HT1080 (cell line): ENCODE measurements at places on chromosomes 1 and 21.
A peak's percentile ranks its signal among the peaks of the same experiment; 100 is the strongest.

GRCh38 chr21:14699433-14700407 is 153.6 kb upstream of the SAMSN1 start:
- DNase-seq: no peak

DNA sequence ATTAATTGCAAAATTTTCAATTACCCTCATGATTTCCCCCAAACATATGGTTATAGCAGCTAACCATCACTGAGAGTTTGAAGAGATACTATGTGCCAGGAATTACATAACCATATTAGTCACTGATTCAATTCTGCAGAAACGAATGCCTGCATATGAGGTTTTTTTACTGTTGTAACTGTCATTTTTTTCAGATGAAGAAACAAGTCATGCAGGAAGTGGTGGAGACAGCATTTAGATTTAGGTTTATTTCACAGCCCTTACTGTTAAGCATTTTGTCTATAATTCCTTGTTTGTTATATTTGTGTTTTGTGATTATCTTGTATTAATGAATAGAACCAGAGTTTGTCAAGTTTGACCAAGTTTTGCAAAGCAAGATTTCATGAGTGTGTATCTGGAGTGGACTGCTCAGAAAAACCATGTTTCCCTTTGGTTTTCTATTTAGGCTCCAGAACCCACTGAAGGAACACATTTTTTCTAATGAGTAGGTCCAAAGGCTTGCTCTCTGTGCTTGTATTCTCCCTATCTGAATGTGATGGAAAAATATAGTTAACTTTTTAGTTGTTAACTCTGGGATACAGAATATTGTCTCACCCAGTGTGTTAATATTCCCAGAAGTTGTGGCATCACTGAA is 308.5 kb upstream of the ADAMTS5 start:
- DNase-seq: peak; percentile 81

DNA sequence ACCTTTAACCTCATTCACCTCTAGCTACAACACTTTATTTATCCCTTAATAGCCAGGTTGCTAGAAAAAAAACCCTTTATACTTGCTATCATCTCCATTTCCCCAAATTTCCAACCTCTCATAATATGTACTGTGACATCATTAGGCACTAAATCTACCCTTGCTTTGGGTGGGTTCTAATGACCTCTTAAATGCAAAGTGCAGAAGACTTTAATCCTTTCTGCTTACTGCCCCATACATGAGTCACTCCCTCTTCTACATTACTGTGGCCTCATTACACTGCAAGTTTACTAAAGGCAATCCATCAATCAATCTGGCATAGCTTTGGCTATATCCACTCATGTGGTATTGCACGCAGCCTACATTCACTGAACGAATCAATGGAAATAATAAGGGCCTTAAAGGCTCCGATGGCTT is 353.3 kb downstream of the SMYD3 start:
- no peak for DNase-seq

DNA sequence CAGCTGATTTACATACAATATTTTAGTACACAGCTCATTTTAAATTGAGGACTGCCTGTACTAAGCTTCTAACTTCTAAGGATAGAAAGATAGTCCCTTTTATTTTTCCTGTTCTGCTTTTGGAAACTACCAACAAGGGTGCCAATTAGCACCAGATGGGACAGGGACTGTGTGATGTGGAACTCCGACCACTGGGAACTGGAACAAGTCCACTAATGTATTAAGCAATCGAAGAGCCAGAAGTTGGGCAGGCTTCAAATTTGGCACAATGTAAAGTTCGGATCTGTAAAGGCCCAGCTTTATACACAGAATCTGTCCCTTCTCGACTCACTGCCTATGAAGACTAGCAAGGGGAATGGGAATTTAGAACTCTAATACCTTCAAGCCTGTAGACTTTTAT is 149.3 kb downstream of the ZC3H11B start:
- DNase-seq: no peak

- DNase-seq: no peak
Measured at GRCh38 chr1:40232444-40232843, 15.3 kb upstream of the TMCO2 start.

DNA sequence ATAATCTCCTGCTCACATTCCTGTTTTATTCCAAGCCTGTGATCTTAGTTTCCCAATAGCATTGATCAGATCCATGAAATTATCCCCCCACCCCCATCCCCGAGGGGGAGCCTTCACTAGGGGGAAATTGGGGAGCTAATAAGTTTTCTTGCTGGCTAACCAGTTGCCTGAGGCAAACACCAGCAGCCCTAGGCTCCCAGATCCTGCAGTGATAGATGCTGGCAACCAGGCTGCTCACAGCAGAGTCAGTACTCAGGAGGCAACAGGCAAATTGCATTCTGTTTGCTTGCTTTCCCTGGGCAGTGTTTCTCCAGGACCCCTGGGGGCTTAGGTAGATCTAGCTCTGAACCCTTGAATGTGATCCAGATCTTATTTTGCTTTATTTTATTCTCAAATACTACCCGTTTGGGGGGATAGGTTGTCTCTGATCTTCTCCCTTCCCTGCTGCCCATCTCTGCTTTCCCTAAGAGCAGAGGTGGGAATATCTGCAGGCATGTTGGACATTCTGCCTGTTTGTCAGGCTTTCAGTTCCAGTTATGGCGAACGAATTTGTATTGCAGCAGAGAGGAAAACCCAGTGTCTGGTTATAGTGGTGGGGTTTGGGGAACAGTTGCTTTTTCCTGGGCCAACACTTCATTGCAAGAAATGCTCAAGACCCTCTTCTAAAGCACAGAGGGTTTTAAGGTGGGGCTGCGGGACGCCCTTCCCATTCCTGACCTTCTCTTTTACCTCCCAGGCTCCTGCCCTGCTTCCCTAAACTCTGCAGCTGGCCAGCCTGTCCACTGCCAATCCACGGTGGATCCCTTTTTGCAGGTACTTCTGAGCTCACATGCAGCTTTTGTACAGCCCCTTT is 289.8 kb upstream of the PLXNA2 start:
- DNase-seq: no peak

DNA sequence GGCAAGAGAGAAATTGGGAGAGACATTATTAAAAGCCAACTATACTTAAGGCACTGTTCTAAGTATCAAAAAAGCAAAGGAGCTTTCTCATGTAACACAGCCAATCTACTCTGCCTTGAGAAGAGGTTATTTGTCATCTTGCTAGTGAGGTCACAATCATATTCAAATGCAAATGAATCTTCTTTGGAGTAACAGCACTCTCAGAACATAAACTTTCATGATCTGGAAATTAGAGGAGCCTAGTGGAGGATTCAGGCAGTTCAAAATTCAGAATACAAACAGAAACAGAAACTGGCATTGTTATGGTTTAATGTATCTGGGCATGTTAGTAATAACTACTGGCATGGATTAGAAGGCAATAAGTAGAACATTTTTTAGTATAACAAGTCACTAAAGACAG is 57.4 kb downstream of the ARID4B start:
- peak; percentile 7 for DNase-seq

GRCh38 chr1:224430511-224431113 is 4.0 kb downstream of the WDR26 start:
- DNase-seq: peak; percentile 73

DNA sequence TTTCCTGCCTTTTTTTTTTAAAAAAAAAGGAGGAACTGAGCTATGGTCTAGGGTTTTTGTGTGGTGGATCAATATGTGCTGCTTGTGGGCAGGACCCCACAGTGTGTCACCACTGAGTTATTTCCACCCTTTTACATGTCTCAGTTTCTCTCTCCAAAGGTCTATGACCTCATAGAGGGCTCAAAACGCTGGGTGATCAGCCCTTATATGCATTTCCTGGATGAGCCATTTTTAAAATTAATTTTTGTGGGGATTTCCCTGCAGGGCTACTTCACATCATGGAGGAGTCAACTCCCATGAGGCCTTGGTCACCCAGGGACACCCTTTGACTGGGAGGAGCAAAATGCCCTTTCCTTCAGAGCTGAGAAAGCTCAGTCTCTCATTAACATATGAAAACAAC is 20.7 kb upstream of the HAO2 start:
- peak; percentile 75 for DNase-seq

- DNase-seq: no peak
Measured at GRCh38 chr1:38565020-38565491, 294.5 kb downstream of the RRAGC start.

DNA sequence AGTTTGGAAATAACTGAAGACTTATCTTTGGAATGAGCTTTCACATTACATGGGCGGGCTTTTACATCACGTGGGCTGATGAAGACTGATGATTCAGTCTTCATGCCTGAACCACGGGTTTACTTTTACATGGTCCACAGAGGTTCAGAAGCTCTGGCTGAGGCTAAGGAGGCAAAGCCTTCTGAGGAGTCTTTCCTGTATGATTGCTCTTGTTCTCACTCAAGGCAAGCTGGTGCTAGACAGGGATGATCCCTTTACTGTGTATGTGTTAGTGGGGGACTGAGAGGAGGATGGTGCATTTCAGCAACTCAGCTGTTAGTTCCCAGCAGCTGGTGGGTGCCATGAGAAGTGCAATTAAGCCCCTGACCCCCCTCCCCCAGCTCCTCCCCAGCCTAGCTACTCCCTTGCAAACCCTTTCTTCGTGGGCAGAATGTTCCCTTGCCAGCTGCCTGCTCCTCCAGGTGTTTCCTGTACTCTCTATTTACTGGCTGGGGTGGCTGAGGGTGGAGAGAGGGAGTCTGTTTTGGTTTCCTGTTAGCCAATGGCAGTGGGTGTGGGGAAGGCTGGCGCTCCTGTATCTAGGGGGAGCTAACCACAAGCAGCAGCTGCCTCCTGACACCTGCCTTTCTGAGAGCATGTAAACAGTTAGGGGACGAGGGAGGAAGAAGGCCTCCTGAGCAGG is 15.4 kb downstream of the BTG2 start:
- peak; percentile 18 for DNase-seq

GRCh38 chr1:111832521-111833155 is 76.9 kb downstream of the DDX20 start:
- no peak for DNase-seq

- peak; percentile 48 for DNase-seq
Measured at GRCh38 chr1:185917646-185918045, 183.5 kb downstream of the HMCN1 start.

GRCh38 chr1:151370211-151370911 is 2.1 kb downstream of the SELENBP1 start:
- no peak for DNase-seq

DNA sequence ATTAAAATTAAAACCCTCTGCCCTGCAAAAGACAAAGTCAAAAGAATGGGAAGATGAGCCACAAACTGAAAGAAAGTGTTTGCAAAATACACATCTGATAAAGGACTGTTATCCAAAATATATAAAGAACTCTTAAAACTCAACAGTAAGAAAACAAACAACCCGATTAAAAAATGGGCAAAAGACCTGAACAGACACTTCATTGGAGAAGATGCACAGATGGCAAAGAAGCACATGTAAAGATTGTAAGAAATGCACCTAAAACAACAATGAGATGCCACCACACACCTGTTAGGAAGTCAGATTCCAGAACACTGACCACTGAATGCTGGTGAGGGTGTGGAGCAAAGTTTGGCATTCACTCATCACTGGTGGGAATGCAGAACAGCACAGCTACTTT is 24.6 kb upstream of the POFUT2 start:
- no peak for DNase-seq

GRCh38 chr1:65417729-65418128 is 2.7 kb upstream of the LEPR start:
- no peak for DNase-seq

GRCh38 chr1:88398338-88398737 is 285.7 kb upstream of the PKN2 start:
- no peak for DNase-seq

GRCh38 chr1:55870106-55870505 is 654.9 kb upstream of the USP24 start:
- DNase-seq: no peak

- peak; percentile 12 for DNase-seq
Measured at GRCh38 chr1:153466908-153467307, 6.5 kb upstream of the S100A7 start.

- DNase-seq: no peak
Measured at GRCh38 chr1:29344336-29344735, 108.0 kb downstream of the PTPRU start.

- DNase-seq: peak; percentile 64
Measured at GRCh38 chr1:116923421-116923820, 13.7 kb downstream of the PTGFRN start.

- DNase-seq: peak; percentile 70
Measured at GRCh38 chr1:205258719-205259118, 31.0 kb downstream of the TMCC2 start.

DNA sequence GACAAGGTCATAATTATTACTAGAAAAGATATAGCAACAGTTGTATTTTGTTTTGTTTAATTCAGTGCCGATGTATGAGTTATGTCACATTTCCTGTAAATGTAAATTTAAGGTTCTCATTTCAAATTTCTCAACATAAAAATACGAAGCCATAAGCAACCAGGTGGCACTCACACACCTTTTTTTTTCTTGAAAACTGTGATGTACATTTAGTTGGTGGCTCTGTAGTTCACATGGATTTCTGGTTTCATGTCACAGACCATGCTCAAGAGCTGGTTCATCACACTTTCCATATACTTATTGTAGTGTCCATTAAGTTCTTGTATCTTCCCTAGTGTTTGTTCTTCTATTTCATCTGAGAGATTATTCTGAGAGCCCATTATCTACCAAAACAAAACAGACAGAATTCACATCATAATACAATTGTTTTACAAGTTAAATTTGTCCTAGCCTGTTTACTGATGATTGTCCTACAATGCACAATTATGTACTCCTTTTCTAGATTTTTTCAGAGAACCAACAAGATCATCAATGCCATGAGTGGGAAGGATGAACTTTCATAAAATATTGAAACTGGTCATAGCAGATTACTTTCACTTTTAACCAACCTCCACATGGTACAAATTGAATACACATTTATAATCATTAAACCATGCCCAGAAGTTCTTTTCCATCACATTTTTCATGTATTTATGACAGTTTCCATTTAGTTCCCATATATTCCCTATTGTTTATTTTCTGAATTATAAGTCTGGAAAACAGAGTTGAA is 17.1 kb downstream of the ATP6V1G3 start:
- DNase-seq: no peak
